ENCODE measurements at places on chromosomes 1 and 21.

GRCh38 chr1:156465747-156466365 lies 34.7 kb downstream of the MEF2D start:
- no peak for DNase-seq

- DNase-seq = no peak
Measured at GRCh38 chr1:229408458-229409037, 25.3 kb downstream of the ACTA1 start.

DNA sequence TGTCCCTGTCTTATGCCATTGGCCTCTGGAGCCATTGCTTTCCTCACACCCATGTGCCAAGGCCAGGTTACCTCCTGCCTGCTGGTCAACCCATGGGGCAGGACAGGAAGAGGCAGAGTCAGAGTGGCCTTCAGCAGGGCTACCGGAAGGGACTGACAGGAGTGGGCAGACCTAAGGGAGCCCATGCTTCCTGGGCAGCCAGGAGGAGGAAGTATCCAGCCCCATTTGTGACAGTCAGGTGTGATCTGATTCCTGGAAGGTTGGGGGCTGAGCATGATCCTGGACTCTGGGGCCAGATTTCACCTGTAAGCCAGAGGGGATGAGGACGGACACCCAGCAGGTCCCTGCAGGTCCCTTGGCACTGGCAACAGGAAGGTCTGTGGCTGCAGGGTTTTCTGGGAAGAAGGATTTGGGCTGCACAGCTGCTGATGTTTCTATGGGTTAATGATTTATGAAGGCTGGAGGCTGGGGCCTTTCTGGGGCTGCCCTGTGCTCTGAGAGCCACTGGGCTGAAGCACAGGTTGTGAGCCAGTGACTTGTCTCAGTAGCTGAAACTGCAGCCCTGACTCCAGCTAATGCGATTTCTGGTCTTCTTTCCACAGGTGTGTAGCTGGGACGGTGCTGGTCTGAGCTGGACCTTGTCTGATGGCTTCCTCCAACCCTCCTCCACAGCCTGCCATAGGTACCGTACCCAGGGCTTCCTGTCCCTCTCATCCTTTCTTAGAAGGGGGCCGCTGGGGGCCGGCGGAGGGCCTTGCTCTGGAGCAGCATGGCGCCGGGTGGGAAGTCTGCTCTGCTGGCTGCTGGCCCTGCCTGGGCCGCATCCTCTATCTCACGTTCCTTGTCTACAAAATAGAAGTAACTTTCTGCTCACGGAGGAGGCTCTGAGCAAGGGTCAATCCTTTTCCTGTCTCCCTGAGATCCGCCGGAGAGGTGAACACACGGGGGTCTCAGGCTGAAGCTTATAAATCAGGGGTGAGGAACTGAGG lies 40.7 kb downstream of the ARHGEF10L start:
- no peak for DNase-seq

- no peak for DNase-seq
Measured at GRCh38 chr1:215474940-215475339, 92.2 kb upstream of the KCTD3 start.

- DNase-seq = no peak
Measured at GRCh38 chr1:43942411-43942810, 4.3 kb upstream of the IPO13 start.

Measured in stimulated activated naive CD8-positive, alpha-beta T cell treated with anti-CD3 and anti-CD28 coated beads, Interleukin-15, amount 100 ng/mL, for 72 hours (primary cell).